ENCODE measurements at places on chromosomes 1 and 21.

GRCh38 chr1:156705321-156705917 lies at the start of gene CRABP2:
CRABP2 (minus strand) TSS chr1:156705583; CDS start chr1:156705446, 137 bp downstream.
- DNase-seq, result no peak

GRCh38 chr1:118204648-118205047 lies 19.6 kb upstream of the SPAG17 start:
- DNase-seq, result peak; percentile 14

- DNase-seq, result peak; percentile 24
Measured at GRCh38 chr1:114352797-114353196, 158.2 kb downstream of the TRIM33 start.

- peak; percentile 21 for DNase-seq
Measured at GRCh38 chr1:174815036-174815435, 184.7 kb upstream of the CACYBP start.

DNA sequence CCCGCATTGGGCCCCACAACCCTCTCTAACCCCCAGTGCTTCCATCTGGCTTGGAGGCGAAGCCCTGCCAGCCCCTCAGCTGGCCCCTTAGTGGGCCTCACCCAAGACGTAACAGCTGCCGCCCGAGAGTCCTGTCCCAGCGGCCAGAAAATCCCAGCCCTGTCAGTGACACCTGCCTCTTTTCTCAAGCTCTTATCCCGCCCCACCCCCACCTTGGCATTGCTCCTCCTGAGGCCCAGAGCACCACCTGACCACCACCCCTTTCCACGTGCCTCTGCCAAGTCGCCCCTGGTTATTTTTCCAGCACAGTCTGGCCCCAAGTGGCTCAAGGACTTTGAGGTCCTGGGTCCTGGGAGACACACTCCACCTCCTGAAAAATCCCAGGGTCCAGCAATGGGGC lies 5.9 kb upstream of the CTRC start:
- no peak for DNase-seq

- no peak for DNase-seq
Measured at GRCh38 chr1:34057347-34058130, 107.5 kb downstream of the CSMD2 start.

GRCh38 chr1:11461531-11462137 lies 17.3 kb upstream of the DISP3 start:
- DNase-seq, result no peak

DNA sequence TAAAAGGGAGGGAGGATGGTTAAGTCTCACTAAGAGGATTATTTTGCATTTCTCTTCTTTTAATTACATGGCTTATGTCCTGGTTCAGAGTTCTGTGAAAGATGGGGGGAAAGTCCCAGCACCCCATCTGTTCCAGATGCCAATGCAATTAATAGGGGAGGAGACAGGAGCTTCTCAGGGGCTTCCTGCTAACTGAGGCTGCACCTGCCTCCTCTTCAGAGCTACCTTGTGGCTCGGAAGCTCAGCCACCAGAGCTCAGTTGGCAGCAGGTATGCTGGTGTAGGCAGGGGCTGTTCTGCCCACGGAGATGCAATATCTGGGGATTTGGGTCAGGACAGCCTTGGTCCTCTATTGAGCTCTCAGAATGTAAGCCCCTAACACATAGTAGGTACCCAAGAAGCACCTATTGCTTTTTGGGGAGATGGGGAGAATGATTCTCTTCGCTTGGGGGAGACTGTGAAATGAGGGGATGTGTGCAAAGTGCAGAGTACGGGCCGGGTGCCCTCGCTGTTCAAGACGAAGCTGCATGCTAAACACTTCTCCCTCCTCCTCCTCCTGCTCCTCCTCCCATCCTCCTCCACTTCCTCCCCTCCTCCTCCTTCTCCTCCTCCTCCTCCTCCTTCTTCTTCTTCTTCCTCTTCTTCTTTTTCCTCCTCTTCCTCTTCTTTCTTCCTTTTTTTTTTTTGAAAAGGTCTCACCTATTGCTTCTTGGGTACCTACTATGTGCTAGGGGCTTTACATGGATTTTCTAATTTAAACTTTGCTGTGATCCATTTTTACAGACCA lies 279.0 kb downstream of the PTPRU start:
- no peak for DNase-seq

DNA sequence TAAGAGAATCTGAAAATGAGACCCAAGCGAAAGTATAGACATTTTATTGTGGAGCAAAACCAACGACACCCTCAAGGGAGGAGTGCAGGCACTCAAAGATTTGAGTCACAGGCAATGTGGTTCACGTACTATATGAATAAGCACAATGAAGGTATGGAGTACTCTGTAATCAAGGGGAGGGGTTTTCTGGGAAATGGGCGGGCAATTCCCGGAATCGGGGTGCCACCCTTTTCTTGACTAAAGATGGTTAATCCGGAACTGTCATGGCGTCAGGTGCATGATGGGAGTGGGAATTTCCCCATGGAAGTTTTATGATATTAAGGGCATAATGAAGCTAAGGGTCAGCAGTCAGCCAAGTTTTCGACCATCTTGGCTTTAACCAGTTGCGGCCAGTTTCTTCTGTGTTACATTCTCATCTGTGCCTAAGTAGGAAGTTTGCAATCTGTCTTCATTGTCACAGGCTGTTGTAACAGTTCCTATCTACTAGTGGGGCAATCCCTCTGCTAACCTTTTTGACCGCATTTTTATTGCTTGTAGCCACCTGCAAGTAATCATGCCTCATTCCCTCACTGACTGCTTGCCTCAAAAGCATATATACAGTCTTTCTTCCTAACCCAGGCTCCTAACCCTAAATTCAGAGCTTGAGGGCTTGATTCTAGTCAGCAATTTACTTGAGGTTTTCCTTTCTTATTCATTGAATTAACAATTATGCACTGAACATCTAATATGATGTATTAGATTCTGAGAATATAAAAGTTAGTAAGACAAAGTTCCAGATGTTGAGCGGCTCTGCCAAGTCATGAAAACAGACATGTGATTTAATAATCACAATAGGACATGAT lies 775 bp upstream of the AIM2 start:
- DNase-seq, result no peak

GRCh38 chr1:104933846-104934245 lies 1184.1 kb downstream of the AMY1C start:
- DNase-seq, result no peak

- DNase-seq, result peak; percentile 69
Measured at GRCh38 chr1:9942399-9942938, 722 bp downstream of the LZIC start.

GRCh38 chr1:230536641-230537155 lies 105.6 kb upstream of the COG2 start:
- DNase-seq, result no peak

DNA sequence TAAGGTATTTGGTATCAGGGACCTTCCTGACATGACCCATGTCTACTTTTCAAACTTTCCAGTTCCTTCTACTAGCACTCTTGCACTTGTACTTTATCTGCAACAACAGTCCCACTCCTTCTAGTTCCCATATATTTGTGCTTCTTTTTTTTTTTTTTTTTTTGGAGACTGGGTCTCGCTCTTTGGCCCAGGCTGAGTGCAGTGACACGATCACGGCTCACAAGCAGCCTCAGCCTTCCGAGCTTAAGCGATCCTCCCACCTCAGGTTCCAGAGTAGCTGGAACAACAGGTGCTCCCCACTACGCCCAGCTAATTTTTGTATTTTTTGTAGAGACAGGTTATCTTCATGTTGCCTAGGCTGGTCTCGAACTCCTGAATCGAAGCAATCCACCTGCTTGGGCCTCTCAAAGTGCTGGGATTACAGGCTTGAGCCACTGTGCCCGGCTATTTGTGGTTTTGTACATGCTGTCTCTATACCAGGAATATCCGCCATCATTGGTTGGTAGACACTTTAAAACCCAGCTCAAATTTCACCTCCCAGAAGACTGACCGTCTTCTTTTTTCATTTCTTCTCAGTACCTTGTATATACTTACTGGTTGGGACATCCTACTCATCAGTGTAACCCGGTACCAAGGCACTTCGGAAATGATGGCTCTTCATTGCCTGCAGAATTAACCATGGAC lies 1.1 kb downstream of the ZMYM1 start:
- no peak for DNase-seq

DNA sequence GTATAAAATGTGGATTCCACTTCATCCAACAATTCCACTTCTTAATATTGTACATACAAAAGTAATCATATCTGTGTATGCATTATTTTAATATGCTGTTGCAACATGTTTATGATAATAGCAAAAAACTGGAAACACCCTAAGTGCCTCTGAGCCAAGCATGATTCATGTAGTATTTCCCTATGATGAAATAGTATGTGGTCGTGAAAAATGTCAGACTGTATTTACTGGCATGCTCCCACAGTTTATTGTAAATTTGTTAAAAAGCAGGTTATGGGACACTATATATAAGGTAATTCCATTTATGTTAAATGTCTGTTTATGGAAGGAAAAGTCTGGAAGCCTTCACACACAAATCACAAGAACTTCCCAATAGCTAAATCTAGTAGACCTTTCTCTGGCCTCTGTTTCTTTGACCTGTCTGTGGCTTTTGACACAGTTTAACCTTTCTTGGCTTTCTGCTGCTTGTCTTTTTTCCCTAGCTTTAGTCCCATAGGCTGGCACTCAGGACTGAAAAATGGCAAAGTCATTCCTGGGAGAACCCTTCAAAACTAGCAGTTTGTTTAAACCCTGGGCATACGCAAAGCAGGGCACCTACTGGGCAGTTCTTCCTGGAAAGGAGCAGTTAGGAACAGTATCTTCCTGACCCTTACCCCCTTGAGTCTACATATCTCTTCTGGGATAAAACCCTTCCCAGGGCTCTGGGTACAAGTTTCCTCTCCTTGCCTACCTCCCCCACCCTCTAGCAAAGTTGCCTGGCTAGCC lies 65.4 kb upstream of the ARTN start:
- DNase-seq, result peak; percentile 35

GRCh38 chr1:146032631-146033219 lies 11.2 kb upstream of the HJV start:
- peak; percentile 49 for DNase-seq

DNA sequence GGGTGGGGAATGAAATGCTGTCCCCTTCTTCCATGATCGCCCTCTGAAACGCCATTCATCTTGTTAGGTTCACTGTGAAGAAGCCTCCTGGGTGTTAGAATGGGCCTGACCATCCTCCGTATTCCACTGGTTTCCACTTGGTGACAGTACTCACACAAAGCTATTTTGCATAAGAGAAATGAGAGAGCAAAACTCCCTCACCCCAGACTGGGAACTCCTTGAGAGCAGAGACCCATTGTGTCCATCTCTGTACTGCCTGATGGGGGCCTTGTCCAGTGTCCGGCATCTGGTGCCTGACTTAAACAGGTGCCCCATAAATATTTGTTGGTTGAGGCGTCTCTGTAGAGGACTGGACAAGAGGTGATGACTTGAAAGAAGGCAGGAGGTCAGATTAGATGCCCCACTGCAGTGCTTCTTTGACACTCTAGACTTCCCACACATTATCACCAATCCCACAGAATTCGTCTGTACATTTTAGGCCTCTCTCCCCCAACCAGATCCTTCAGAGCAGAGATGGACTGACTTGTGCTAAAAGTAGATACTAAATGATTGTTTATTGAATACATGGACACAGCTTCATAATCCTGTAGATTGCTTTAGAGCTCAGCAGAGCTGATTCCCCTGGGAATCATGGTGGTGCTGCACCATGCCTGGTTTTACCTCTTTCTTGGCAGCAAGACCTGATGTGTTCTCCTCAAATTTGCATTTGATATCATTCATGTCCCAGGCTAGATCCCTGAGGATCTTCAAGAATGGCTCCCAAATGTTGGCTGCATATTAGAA lies 22.4 kb upstream of the KCNA2 start:
- DNase-seq, result no peak

- no peak for DNase-seq
Measured at GRCh38 chr1:87362063-87362833, 33.6 kb downstream of the LMO4 start.

DNA sequence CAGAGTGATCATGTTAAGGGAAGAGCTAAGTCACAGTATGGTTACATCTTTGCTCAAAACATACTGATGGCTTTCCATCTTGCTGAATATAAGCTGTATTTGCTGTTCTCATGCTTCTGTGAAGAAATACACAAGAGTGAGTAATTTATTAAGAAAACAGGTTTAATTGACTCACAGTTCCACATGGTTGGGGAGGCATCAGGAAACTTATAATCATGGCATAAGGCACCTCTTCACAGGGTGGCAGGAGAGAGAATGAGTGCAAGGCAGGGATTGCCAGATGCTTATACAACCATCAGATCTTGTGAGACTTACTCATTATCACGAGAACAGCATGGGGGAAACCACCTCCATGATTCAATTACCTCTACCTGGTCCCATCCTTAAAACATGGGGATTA lies 24.4 kb upstream of the RGS5 start:
- DNase-seq, result no peak

- peak; percentile 86 for DNase-seq
Measured at GRCh38 chr1:29569971-29570634, 333.8 kb downstream of the PTPRU start.

- DNase-seq, result no peak
Measured at GRCh38 chr1:204456826-204457442, 37.7 kb downstream of the PIK3C2B start.

- peak; percentile 83 for DNase-seq
Measured at GRCh38 chr1:53107570-53108322, 34.7 kb downstream of the SLC1A7 start.

DNA sequence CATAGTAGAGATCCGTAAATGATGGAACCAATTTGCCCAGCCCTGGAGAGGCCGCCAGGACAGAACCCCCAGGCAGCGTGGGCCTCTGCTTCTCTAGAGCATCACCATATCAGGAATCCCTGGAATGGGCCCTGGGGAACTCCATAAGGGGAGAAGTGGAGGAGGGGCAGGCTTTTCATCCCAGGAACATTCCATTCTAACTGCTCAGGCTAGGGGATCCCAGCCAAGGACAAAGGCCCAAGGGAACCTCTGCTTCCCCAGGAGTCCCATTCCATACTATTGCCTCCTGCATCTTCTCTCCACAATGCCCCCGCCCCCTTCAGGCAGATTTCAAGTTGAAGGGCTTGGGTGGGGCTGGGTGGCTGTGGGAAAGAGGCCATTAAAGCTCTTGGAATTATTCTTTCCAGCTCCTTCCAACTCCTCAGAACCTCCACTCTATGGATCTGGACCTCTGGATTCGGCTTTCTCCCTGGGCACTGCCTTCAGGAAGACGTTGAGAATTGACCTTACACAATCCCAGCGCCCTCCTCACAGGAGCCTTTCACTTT lies 6.0 kb downstream of the TRNP1 start:
- peak; percentile 96 for DNase-seq

DNA sequence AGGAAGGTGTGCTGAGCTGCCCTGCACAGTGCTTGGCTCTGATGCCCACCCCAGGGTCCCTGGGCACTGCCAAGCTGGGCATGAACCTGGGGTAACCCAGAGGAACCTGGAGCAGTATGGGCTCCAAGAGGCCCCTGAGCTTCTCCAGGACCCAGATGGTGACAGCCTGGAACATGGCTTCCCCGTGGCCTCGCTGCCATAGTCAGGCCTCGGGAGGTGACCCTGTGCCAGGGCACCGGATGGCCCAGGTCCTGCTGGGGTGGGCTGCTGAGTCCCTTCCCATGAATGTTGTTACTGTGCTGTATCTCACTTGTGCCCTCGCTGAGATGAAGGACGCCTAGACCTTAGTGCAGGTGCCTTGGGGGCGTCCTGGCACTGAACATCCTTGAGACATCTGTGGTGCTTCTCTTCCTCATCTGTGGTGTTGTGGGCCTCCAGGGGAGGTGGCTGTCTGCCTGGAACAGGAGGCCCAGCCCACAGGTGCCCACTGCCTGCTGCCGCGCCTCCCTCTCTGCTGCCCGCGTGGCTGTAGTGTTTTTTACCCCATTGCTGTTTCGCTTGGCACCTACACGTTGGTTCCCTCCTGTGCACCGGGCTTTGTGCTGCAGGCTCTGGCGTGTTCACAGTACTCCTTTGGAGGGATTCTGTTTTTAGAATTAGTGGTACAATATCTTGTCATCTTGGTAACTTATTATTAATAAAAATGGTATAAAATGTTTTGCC lies 160.3 kb downstream of the PCBP3 start:
- DNase-seq, result no peak
